Colonic mucosa (tissue), 4 donors: ENCODE measurements at places on chromosomes 4 and X. TPM values are rescaled to one million over a fixed set of nuclear protein-coding genes. Genes with fewer than 3 reads are reported as not detected.

Gene SLC25A5
- total RNA-seq: 1,091 TPM

Gene CXCL1
- 8.4 TPM for total RNA-seq

Gene NFXL1
- 11.7 TPM for total RNA-seq

DNA sequence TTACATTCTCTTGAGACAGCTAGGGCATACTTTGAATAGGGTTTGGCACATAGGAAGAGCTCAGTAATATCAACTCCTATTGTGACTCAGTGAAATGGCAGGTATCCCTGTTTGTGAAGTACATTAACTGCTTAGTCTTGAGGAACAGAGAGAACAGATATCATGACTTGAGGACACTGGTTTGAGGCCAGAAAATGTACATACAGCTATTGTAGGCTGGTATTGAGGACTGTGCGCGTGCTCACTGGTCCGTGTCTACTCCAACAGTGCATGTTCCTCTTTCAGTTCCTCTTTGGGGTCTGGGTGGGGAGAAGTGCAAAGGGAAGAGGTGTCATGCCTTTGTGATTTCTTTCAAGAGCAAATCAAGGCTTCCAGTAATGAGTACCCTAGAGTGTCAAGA, 34.6 kb upstream of the TBC1D9 start:
- DNase-seq: peak; percentile 27

GRCh38 chr4:75344915-75345314, 169.3 kb downstream of the RCHY1 start:
- DNase-seq: no peak

Gene MAGEA12
- total RNA-seq: 0.20 TPM

DNA sequence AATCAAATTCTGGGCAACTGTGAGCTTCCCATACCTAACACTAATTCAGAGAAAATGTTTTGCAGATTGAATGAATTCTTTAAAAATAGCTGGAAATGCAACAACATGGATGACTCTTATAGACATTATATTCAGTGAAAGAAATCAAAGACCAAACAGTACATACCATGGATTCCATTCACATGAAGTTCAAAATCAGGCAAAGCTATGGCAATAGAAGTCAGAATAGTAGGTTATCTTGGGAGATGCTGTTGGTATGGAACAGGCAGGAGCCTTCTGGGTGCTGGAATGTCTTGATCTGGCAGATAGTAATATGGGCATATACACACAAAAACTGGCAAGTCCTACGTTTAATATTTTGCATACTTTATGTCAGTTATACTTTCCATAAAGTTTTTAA, 25.5 kb upstream of the CBLL2 start:
- DNase-seq: no peak

- DNase-seq: no peak
These were observed 8.9 kb downstream of the GPR174 start for GRCh38 chrX:79153348-79153747.

GRCh38 chr4:34629451-34629850, 1614.9 kb downstream of the ARAP2 start:
- DNase-seq: no peak

DNA sequence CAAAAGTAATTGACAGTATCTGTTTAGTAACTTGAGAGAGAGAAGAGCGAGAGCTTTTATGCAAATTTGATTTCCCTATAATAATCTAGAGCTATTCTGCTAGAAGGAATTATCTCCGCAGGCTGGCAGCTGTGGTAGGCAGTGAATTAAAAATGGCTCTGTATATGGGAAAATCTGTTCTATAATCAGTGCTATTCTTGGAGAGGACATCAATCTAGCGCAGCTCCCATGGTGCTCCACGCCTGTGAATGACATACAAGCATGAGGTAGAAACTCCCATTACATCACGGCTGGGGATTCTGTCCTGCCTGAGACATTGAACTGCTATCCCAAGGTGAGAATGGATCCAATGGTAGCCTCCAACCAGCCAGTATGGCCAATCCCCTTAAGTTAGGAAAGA, 179.0 kb downstream of the DHX15 start:
- DNase-seq: no peak

Gene GYPA
- 0.27 TPM for total RNA-seq

DNA sequence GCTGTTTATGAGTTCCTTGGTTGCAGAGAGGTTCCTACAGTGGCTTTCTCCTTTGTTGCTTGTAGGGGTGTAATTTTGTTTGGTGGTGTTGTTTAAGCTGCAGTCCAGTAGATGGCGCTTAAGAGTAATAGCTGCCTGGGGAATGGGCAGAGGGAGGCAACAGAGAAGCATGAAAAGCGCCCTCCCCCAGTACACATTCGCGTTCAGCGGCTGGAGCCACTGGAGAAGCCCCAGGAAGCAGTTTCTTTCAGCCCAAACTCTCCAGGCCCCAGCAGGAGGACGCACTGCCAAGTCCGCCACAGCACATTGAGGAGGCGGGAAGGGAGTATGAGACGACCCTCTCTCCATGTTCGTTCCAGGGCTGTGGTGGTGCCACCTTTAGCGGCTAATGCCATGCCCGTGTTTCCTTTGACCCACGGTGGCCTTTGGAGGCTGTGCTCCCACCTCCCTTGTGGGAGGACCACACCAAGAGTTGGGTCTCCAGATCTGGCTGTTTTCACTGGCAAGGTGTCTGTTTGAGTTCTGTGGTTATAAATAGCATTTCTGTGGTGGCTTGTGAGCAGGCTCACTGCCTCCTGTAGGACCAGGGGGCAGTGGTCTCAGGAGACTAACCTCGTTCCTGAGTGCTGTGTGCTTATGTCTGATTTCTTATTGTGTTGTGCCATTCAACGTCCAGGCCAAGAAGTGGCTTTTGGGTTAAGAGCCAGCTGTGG, 252.3 kb downstream of the ARHGAP10 start:
- DNase-seq: peak; percentile 39

GRCh38 chrX:55488006-55488592, 1.5 kb downstream of the USP51 start:
- DNase-seq: no peak

GRCh38 chr4:26570596-26570995, 13.3 kb upstream of the TBC1D19 start:
- no peak for DNase-seq

Gene SYN1
- total RNA-seq: 0.96 TPM

DNA sequence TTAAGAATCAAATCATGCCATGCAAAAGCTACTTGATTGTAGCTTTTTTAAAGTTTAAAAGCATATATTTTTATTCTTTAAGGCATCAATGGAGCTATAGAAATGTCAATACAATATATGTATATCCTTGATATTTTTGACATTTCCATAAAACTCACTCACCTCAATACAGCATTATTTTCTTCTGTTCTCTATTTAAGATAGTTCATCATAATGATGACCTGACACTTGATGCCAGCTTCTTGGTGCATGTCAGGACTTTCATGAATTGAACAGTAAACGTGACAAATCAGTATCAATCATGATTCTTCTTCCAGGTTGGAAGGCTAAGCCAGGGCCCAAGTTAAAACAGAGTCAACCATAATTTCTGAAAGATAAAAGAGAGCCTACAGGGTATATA, 33.6 kb upstream of the ATP8A1 start:
- DNase-seq: no peak

DNA sequence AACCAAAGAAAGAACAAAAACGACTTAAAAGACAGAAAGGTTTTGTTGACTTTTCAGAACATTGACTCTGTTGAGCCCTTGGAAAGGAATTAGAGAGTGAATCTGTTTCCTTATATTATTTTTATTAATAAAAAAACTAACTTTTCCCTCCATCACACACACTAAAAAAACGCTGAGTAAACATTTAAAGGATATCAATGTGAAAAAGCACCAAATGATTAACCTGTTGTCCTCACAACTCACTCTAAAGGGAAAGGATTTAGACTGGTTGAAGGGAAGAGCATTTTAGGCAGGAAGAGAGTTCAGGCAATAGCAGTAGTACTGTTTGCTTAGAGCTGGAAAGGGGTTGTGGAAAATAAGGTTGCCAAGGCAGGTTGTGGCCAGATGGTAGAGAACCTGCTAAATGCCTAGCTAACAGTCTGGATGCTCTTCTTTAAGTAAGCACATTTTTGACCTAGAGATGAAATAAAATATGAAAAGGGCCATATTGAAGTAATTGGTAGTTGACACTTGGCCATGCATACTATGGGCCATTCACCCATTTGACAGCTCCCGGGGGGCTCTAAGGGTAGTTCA, 98.0 kb upstream of the NDP start:
- no peak for DNase-seq

GRCh38 chrX:2549876-2550275, 49.1 kb upstream of the DHRSX start:
- peak; percentile 28 for DNase-seq

DNA sequence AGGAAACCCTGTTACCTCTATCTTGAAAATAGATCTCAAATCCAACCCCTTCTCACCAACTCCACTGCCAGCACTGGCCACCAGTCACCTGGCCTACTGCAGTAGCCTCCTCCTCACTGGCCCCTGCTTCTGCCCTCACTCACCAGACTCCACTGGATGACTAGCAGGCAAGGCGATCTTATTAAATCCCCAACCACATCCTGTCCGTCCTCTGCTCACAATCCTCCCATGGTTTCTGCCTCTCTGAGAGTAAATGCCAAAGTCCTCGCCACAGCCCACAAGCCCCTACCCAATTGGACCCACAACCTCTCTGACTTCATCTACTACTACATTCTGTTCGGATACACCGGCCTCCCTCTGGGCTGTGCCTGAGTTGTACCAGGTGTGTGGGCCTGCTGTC, 5.4 kb upstream of the PIM2 start:
- DNase-seq: no peak

DNA sequence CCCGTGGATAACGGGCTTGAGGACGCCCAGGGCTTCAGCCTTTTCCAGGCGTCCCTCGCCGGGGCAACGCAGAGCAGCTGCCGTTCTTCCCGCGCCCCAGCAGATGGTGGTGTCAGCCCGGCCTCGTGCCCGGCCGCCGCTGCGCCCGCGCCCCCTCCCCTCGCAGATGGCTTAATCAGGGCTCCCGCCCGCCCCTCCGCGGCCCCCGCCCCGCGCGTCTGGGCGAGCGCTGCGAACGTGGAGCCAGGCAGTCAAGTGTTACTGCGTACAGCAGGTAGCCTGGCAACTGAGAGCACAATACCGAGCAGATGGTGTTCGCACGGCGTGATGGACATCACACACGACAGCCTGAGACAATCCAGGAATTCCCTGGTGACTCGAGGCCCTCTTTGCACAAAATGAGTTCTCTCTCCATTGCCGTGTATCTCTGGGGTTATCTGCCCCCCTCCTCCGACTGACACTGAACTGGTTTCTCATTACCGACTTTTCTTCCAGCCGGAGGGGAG, 69.3 kb downstream of the MGST2 start:
- DNase-seq: peak; percentile 71

GRCh38 chr4:80076681-80077080, 3.7 kb upstream of the ANTXR2 start:
- no peak for DNase-seq

Gene PGM2
- 32.6 TPM for total RNA-seq

DNA sequence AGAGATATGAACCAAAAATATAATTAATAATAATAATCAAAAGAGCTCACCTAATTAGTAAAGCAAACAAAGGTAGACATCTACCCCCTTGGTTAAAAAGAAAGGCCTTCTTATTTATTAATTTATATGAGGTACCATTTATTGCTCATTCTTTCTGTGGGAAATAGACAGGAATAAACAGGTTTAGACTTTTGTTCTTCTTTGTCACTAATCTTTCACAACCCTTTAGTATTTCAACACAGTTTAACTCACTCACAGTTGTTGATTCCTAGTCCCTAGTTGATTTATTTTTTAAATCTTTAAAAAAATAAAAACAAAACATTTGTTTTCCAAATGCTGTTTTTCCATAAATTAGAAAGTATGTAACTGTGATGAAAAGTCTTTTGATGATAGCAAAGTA, 5.6 kb downstream of the PPARGC1A start:
- DNase-seq: no peak

GRCh38 chr4:78945651-78946179, 6.5 kb upstream of the PAQR3 start:
- no peak for DNase-seq

Gene HOPX
- 5.7 TPM for total RNA-seq

GRCh38 chr4:181281451-181281850, 961.8 kb upstream of the TENM3 start:
- no peak for DNase-seq

Gene EIF4E
- total RNA-seq: 99.4 TPM

DNA sequence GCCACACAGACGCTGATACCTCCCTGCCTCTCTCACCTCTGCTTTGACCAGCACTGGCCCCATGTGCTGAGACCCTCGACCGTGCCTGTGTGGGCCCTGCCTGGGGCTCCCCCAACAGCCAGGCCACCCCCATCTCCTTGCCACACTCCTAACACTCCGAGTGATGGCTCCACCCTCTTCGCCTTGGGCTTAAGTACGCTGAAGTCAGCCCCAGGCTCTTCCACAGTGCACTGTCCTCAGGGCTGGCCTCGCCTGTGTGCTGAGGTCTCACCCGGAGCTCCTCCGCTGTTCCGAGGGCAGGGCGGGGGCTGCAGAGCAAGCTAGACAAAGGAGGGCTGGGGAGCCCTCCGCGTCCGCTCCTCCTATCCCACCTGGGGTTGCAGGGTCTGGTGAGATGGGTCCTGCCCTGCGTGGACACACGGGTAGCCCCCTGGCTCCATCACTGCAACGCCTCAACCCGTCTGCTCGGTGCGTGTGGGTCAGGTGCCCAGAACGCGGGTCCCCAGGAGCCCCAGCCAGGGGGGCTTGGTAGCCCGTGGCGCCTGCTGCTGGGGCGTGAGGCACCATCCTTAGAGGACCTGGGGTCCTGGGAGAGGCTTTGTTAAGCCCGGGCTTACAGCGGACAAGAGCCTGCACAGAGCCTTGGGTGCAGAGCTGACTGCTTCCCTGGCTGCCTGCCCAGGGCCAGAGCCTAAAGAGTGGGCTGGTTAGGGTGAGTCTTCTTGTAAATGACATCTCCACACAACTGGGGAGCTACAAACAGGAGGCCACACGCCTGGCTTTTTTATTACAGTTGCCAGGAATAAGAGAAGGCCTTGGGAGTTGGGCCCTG, 42.6 kb upstream of the NKX1-1 start:
- peak; percentile 14 for DNase-seq

DNA sequence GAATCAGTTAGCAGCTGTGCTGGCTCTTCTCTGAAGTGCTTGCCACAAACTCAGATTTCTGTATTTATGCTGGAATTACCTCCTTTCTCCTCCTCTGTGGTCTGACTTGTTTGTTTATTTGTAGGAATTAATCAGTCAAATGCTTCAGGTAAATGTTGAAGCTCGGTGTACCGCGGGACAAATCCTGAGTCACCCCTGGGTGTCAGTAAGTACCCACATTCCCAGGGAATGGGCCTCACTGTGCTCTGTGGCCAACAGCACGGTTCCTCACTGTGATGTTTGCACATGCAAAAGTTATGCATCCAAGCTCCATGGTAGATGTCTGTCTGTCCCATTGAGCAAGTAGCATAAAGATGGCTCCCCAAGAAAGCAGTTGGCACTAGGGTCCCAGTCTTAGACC, 169.9 kb downstream of the DCLK2 start:
- DNase-seq: no peak

- no peak for DNase-seq
These were observed 78.6 kb downstream of the PACRGL start for GRCh38 chr4:20778896-20779295.
